Nephron progenitor cell (in vitro differentiated cells): ENCODE measurements at places on chromosomes 7 and 10.

GRCh38 chr7:148581624-148582023, 8.9 kb upstream of the C7orf33 start:
- DNase-seq = no peak

DNA sequence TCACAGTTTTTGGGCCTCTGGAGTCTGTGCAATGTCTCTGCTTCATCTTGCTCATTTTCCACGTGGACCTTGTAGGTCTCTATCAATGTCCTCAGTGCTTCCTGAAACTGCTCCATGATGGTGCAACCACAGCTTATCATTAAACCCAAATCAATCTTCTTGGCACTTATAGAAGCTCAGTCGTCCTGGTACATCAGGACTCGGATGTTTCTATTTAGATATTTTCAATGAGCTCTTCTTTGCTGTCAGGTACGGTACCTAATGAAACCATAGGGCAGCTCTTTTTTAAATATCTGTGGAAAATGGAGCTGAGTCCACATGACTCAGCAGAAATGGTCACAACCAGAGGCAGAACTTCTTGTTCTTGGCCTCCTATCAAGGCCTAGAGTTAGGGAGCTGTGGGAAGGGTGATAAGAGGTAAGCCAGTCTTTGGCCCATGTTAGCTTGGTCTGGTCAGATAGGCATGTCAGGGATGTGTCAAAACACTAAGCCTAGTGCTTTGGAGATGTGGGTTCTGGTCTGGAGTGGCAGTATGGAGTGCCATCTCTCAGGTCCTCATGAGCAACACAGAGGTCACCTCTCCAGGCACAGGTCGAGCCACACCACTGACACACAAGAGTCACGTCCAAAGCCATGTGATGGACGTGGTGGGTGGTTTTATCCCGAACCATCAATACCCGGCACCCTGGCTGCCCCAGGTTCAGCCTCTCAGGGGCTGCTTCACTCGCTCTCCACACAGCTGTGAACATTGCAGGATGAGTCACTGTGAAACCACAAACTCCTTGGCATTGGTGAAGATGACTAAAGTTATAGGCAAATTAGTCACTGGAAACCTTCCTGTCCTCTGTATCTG, 87.0 kb downstream of the TBXAS1 start:
- DNase-seq = no peak

DNA sequence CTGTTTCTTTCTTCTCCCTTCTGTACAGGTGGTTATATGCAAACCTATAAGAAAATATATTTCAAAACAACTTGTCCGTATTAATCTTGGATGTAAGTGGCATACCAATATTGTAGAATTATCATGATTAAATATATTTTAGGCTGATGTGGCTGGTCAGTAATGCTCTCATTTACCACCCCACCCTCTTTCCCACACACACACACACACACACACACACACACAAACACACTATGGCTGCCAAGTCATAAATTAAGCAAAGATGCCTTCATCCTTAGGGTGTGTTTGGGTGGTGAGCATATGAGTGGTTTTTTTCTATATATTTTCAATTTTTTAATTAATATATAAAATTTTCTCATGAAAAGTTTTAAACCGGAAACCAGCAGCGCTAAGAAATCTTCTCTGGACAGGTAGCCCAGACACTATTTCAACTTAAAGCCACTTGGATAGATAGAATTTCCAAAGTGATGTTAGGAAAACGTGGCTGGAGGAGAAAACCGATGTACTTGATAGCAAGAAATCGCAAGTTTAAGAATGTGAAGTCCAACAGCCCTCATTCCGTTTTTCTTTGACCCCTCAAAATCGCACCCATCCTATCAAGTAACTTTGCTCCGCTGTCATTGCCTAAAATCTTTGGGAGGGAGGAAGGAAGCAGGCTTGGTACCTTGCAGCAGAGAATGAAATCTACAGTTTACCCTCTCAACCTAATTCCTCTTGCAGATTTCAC, 171.7 kb downstream of the FAM107B start:
- no peak for DNase-seq

DNA sequence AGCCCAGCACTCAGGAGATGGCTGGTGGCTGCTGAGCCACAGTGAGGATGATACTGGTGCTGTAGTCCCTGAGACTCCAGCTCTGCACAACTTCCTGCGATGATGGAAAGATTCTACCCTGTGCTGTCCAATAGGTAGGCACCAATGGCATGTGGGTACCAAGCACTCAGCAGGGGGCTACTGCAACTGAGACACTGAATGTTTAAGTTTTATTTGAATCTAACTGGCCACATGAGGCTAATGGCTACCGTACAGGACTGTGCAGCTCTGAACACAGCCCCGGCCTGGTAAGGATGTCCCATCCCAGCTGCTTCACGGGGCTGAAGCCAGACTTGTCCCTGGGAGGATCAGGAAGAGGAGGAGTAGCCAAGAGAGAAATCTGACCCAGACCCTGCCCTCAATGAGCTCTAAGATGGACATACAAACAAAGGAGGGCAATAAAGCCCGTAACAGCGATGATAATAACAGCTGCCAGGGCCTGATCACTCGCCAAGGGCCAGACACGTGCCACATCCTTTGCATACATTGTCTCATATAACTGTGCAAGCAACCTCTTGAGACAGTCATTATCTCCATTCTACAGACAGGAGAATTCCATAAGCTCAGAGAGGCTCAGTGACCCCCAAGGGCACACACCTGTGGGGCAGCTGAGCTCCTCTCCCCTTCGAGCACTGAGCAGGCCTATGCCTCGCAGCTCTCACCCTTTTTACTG, 3.8 kb downstream of the GPRIN2 start:
- peak; percentile 10 for DNase-seq

- DNase-seq = no peak
Observed at GRCh38 chr10:73083221-73083620, 13.4 kb downstream of the P4HA1 start.

DNA sequence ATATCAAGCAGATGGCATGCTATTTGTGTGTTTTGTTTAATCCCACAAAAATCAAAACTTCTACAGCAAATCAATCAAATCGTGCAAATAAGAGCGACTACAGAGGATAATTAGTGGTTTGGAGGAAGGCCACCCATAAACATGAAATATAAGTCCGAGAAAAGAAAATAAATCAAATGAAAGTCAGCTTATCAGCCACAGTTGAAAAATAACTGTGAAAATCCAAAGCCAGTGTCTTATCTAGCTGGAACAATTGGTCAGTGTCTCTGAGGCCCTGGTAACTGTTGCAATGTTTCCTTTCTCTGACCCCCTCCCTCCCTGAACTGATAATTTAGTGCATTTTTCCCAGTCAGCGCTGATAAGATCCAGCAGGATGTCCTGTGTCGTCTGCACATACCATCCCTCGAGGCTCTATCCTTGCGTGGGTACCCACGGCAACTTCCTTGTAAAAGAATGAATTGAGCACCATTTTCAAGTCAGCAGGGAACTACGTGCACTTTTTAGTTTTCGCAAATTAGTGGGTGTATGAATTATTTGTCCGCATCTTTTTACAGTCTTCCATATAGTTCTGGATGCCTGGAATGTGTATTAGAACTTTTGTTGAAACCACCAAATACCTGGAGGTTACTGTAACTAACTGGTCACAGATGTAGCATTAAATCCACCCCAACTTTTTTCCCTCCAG, 10.8 kb upstream of the JCAD start:
- no peak for DNase-seq
